ENCODE measurements at places on chromosomes 5 and 9. TPM values are rescaled to one million over a fixed set of nuclear protein-coding genes. Genes with fewer than 3 reads are reported as not detected.

RELL2 gene
- 11.4 TPM for total RNA-seq

OTP gene
- not detected for total RNA-seq

ACSL6 gene
- 0.59 TPM for total RNA-seq

PDCD1LG2 gene
- total RNA-seq: 0.63 TPM

SPINK1 gene
- total RNA-seq: 1.5 TPM
